Activated CD8-positive, alpha-beta memory T cell treated with anti-CD3 and anti-CD28 coated beads for 24 hours (primary cell): ENCODE measurements at places on chromosomes 5 and 9.

DNA sequence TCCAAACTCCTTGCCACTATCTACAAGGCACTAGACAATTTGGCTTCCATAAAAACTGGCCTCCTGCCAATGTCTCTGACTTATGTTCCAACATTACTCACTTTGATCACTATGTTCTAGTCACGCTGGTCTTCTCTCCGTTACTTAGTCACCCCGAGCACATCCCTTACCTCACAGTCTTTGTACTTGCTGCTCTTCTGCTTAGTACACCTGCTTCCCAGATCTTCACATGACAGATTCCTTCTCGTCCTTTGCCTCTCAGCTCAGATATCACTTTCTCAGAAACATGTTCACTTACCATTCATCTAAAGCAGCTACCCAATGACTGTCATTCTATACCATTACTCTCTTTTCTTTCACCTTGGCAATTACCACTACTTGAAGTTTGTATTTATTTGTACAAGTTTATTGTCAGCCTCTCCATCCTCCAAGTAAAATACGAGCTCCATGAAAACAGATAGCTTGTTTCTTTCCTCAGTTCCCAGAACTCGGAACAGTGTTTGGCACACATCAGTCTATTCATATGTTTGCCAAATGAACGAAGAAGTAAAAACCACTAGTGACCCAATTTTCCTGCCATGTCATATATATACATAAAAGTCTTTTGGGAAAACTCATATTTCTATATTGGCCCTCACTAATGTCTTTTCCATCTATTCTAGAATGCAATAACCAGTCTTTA, 5.9 kb upstream of the SLC22A5 start:
- no peak for DNase-seq

DNA sequence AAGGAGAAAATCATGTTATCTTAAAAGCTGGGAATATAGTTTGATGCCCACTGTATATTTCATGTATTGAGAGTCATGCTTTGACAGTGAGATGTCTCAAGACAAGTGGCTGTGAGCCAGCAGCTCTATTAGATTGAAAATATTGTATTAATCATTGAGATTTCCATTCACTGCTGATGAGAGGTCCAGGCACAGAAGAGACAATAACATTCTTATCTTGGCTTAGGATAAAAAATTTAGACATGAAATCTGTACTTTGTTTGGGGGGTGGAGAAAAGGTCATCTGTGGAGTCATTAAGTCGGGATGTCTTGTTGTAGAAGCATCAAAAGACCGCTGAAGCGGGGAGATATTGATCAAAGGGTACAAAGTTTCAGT, 97.9 kb upstream of the EQTN start:
- no peak for DNase-seq

DNA sequence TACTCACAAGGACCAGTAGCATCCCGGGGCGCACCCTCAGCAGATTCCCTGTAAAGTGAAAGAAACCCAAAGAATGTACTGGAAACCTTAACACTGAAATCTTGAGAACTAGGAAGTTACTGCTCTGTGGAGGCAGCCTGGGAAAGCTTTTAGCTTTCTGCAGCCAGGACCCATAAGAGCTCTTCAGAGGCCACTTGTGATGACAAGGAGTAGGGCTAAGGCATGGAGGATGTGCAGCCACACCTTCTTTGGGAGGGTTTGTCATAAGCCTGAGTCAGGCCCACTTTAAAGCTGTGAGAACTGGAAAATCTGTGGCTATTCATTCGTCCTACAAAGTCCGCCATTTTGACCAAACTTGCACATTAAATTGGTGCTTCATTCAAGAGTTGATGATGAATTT, 291.1 kb upstream of the TLE4 start:
- DNase-seq: no peak

GRCh38 chr9:114207034-114207810, 51.9 kb downstream of the COL27A1 start:
- DNase-seq: no peak

GRCh38 chr5:3342271-3343100, 253.1 kb upstream of the IRX1 start:
- DNase-seq: no peak

DNA sequence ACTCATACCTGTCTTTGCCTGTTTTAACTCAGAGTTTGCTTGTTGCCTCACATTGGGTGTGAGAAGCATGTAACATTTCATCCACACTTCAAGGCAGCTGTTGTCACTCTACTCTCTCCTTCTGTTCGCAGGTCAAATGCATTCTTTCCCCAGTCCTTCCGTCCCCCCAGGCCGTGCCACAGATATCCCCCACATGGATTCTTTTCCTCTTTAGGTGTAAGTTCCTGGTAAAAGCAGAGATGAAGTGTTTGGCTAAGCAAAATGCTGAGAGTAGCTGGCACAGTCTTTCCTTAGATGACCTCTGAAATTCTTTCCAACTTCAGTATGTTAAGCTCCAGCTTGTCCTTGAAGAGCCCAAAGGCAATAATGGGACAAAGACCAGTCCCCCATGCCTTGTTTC, 328.2 kb downstream of the SLIT3 start:
- DNase-seq: no peak

- DNase-seq: no peak
Observed at GRCh38 chr9:68678430-68678829, 26.6 kb upstream of the PIP5K1B start.

- no peak for DNase-seq
Observed at GRCh38 chr5:14445013-14445412, 136.6 kb upstream of the OTULINL start.

GRCh38 chr9:36100532-36100931, 36.0 kb upstream of the GLIPR2 start:
- DNase-seq: no peak

DNA sequence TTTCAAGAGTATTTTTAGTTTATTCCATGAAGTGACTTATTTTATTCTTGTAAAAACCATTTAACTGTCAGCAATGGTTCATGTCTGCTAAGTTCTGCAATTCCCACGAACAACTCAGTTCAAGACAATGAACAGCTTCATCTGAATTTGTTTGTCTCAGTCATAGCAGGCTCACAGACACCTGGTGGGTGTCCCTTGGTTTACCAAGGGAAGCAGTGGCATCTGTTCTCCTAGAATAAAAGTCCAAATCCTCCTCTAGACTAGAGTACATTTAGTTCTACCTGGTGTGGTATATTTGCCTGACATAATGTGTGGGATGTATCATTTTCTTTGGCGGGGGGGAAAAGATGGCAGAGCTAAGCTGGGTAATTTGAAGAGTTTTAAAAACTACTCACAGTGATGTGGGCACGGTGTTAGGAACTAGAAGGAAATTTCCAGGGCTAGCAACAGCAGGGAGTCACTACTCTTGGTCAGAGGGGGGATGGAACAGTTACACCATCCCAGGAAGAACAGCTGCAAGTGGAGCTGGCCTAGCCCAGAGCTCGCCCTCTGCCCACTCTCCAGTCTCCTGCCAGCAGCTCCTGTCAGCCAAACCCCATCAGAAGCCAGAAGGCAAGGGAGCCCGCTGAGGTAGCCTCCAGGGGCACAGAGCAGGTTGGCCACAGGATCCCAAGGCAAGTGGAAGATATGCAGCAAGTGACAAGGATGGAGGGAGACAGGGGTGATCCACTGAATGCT, 100.3 kb downstream of the PJA2 start:
- no peak for DNase-seq

DNA sequence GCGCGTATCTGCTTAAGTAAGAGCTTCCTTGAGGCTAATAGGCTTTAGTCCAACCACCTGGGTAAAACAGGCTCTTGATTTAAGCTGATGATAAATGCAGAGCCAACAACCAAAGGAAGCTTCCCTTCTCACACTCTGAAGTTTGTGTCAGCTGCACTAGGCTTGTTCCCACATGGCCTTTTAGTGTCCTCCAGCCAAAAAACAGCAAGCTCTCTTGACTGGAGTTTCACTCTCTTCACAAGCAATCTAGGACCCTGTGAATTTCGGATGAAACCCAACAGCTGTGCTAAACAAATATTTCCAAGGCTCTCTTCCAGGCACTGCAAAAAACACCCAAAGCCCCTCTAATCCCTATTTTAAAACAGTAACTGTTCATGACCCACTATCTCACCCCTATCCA, 63.9 kb downstream of the SAXO1 start:
- DNase-seq: no peak

DNA sequence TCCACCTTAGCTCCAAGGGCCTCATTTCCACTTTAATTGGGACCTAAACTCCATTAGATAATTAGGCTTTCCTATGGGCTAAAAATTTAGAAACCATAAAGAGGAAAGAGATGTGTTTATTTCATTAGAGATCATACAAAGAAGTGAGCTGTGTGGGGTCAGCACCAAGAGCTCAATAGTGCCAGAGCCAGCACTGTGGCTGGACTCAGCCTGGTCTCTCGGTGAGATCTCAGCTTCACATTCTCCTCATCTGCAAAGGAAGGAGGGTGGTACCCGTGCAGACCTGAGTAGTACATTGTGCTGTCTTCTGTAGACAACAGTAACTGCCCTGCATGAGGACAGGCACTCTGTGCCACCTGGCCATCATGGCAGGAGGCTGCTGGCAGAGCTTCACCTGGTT, 136.1 kb upstream of the EPB41L4A start:
- DNase-seq: no peak

GRCh38 chr5:633501-633955, 21.4 kb downstream of the CEP72 start:
- DNase-seq: no peak

GRCh38 chr5:96385538-96385937, 47.5 kb downstream of the PCSK1 start:
- DNase-seq: no peak

GRCh38 chr5:123012321-123012720, 24.2 kb downstream of the PPIC start:
- no peak for DNase-seq

- peak; percentile 24 for DNase-seq
Observed at GRCh38 chr9:98556511-98556910, 152.2 kb downstream of the GABBR2 start.

DNA sequence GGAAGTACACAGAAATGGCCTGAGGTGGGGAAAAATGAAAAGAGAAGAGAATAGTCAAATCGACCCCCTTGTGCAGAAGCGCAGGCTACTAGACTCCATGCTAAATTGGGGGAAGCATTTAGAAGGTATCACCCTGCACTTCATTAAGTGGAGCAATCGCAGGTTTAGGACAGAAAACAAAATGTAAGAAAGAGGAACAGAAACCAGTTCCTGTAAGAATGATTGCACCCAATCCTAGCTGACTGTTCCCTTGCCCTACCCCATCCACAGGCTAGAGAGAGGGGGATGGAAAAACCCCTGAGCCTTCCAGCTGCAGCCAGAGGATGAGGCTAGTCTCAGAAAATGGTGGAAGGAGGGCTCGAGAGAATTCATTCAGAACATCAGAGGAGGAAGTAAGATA, 23.9 kb upstream of the PPP1R2B start:
- no peak for DNase-seq

GRCh38 chr5:10894445-10895054, 133.5 kb upstream of the DAP start:
- DNase-seq: no peak

DNA sequence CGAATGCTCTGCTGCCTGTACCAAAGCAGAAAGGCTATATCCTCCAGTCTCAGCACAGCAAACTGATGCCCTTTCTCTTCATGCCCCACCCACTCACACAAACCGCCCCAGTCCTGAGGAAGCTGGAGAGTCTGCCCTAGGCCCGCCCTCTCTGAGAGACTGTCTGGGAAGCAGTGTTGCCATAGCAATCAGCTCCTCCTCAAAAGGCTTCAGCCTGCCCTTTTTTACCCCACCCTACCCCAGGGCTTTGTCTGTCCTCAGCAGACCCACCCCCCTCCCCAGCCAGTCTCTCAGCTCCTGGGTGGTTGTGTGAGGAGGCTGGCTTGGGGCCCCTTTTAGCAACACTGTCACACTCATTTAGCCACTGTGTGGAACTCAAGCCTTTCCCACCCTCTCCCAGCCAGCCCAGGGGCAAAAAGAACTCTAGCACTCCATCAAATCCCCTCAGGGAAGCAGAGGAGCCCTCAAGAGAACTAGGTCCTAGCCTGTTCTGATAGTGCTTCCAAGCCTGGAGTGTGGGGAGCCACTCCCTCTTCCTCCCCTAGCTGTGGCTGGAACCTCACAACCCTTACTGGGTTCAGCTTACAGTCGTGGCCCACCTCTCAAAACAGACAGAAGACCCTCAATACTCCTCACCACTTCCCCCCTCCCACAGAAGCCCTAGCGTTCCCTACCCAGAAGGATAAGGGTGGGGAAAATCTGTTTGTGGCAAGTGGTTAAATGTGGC, 1.4 kb downstream of the ATOSB start:
- peak; percentile 77 for DNase-seq

GRCh38 chr5:121962347-121962670, 534 bp downstream of the SRFBP1 start:
- DNase-seq: no peak

GRCh38 chr5:159539678-159540077, 209.4 kb upstream of the IL12B start:
- no peak for DNase-seq

- DNase-seq: no peak
Observed at GRCh38 chr5:92979716-92980115, 601.3 kb downstream of the NR2F1-AS1 start.

DNA sequence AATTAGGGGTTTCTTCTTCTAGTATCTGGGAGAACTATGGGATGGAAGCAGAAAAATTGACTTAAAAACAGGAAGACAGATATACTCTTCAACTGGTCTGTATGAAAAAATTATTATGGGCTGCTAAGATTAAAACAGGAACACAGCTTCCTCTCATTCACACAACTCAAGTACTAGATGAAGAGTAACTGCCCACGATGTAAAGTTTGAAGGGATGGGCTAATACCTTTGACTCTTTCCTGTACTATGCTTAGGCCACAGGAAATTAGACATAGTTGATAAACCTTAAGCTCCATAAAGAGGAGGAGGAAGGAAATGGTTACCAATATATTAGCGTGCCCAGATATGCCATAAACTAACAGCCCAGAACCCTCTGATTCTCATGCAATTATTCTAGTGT, 88.6 kb downstream of the ANKRD31 start:
- DNase-seq: no peak

DNA sequence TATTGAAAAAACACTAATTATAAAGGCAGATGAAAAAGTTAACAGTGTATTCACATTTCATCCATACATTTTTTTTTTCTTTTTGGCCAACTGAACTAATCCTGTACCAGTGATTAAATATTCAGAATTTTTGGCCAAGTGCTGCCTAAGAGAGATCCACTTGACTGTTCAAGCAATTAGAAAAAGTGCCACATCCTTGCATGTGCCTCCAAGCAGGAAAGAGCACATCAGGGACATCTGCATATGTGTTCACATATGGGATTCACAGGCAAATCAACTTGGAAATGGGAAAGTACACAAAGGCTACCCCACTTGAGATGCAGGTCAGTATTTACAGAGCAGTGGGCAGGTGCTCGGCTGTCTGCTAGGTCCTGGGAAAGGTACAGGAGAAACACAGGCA, 163.3 kb upstream of the LHFPL2 start:
- DNase-seq: no peak

DNA sequence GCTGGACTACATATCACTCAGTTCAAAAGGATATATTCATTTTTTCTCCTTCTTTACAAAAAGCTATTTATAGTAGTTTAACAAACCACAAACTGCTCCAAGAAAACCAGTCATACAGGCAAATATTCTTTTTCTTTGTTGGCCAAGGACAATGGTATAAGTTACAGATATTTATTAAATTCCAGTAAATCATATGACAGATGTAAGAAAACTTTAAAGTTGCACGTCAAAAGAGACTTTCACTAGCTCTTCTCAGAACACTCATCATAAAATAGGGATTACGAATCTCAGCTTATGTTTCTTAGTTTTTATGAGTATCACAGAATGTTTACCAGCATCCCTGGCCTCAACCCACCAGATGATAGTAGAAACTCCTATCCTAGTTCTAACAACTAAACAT, 67.2 kb downstream of the ANKRD31 start:
- DNase-seq: no peak
